ENCODE measurements at places on chromosomes 13 and 19.

- no peak for DNase-seq
Measured at GRCh38 chr19:14672188-14672872, 2.3 kb downstream of the ADGRE3 start.

DNA sequence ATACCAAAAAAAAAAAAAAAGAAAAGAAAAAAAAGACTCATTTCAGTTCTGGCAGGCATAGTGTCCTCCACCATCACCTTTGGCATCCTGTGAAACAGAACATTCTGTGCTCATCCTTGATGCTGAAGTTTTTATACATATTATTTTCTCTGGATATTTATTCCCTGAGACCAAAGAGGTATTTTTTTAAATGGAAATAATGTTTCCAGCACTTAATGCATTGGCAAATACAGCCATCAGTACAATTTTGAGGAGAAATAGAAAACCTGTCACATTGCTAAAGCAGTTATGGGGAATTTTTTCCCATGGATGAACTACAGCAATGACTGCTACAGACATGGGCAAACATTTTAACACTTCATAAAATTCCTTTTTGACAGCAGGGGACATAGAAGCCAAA lies 312.4 kb downstream of the DNAJC15 start:
- DNase-seq: no peak

- no peak for DNase-seq
Measured at GRCh38 chr19:6677883-6678689, 8.1 kb upstream of the TNFSF14 start.

DNA sequence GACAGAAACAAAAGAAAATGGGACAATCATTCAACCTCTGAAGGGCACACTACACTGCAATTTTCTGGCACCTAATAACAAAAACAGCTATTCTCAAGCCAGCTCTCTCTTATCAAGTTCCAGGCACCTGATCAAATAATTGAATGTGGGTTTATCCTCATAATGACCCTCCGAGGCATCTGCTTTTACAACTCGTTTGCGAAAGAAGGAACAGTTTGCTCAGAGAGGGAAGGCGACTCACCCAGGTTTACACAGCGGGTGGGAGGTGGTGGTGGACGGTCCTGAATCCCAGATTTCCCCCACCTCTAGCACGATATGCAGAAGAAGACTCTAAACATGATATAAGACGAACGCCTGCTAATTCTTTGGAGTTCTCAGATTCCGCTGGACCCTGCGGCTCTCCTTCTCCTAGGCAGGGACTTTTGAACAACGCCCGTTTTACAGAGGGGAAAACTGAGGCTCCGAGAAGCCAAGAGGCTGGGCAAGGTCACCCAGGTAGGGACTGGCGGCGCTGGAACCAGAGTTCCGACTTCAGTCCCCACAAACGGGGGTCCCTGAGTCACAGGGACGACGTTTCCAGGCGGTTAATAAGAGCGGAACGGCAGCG lies 641 bp downstream of the SGTA start:
- no peak for DNase-seq

- DNase-seq: no peak
Measured at GRCh38 chr13:50514249-50514648, 329.2 kb downstream of the DLEU7 start.

DNA sequence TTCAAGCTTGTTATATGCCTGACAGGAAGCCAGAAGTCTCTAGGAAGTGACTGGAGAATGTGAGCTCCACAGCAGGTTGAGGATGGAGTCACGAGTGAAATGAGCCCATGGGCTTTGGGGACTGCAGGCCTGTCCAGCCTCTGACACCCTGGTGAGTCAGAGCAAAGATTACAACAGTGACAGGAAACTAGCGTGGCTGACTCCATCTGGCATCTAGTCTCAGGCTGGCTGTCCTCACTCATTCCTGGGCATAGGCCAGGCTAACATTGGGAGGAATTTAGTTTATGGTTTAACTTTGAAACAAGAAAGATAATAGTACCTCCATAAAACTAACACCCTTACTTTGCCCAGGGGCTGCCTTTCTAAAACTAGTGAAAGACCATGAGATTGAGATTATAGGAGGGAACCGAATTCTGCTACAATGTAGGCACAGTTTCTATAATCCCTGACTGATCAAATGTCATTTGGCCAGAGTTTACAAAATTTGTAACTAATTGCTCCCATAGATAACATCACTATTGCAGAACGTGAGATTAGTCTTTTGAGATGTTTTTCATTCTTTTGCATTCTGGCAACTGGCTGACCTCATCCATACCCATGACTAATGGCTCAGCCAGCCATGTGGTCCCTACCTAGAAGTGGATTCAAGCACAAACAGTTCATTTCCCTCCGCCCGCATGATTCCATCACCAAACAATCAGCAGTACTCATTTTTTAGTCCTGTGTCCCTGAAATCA lies 28.4 kb downstream of the PSG1 start:
- DNase-seq: no peak

- DNase-seq: no peak
Measured at GRCh38 chr19:33290082-33290815, 12.1 kb downstream of the CEBPA start.

DNA sequence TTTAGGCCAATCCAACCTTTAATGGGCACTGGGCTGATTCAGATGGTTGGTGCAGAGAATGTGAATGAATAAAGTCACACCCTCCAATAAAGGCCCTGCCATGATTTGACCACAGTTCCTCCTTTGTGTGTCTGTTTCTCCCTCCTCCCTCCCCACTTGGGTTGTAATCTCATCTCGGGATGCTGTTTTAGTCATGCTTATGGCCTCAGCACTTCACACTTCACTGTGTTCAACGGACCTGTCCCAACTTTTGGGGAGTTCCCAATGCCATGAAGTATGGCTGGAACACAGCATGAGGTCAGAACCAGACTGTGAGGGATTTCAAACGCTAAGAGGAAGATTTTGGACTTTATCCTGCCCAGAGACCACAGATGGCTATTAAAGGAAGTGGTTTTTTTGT lies 5.6 kb upstream of the RAB8A start:
- DNase-seq: no peak

GRCh38 chr19:11437955-11438354 lies 2.5 kb downstream of the PRKCSH start:
- DNase-seq: no peak

- no peak for DNase-seq
Measured at GRCh38 chr13:100526318-100527000, 62.1 kb downstream of the GGACT start.

DNA sequence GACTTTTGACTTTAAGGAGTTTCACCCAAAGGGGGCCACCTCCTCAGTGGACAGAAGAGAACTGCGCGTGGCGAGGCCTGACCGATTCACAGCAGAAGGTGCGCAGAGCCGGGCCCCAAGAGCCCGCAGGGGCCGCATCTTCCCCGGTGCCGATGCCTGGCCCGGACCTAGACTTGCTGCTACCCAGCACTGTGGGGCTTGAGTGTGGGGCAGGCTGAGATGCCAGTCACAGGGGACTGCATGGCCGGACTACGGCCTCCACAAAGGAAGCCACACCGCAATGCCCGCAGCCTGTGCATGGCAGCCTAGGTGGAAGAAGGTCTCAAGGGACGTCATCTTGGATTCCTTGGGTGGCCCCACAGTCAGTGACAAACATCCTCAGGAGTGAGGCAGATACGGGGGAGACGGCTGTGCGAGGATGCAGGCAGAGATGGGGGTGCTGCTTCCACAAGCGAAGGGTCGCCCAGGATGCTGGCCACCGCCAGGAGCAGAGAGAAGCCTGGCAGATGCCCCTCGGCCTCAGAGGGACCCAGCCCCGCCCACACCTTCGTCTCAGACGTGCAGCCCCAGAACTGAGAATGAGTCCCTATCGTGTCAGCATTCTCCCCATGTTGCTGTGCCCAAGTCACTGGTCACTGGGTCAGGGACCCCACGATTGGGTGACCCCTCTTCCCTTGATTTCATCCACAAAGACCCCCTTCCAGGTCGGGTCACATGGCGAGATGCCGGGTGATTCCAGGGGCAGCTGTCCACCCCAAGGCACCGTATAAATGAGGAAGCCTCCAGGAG lies 16.9 kb downstream of the MOB3A start:
- DNase-seq: no peak

DNA sequence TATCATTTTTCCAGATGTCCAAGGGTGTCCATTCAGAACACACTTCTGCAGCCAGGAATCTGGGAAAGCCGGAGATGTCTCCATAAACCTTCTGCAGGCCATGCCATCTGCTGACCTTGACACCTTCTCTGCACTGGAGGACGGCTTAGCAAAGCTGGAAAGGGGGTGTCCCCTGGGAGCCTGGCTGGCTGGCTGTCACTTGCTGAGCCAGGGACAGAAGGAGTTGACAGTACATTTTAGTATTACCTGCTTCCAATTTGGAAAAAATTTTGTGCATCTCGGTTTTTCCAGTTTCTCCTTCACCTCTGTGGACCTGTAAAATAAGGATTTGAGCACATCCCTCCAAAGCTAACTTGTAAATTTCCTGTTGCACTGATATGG lies 8.1 kb upstream of the CHST8 start:
- no peak for DNase-seq

- no peak for DNase-seq
Measured at GRCh38 chr13:96662036-96662435, 332.2 kb downstream of the OXGR1 start.

- DNase-seq: no peak
Measured at GRCh38 chr19:7216373-7216902, 77.8 kb downstream of the INSR start.

- no peak for DNase-seq
Measured at GRCh38 chr13:112117258-112117954, 50.5 kb downstream of the SOX1 start.
